Natural killer cell treated with Interleukin-12 subunit alpha and Interleukin-12 subunit beta and Interleukin-15 and Interleukin-18, amount 100 ng/mL, for 72 hours (primary cell): ENCODE measurements at places on chromosomes 4 and X. TPM values are rescaled to one million over a fixed set of nuclear protein-coding genes. Genes with fewer than 3 reads are reported as not detected.

- DNase-seq, result no peak
These were observed 305.1 kb downstream of the LDB2 start for GRCh38 chr4:16593386-16593785.

The CHST7 gene
- total RNA-seq, result 2.0 TPM

The DCX gene
- not detected for total RNA-seq

DNA sequence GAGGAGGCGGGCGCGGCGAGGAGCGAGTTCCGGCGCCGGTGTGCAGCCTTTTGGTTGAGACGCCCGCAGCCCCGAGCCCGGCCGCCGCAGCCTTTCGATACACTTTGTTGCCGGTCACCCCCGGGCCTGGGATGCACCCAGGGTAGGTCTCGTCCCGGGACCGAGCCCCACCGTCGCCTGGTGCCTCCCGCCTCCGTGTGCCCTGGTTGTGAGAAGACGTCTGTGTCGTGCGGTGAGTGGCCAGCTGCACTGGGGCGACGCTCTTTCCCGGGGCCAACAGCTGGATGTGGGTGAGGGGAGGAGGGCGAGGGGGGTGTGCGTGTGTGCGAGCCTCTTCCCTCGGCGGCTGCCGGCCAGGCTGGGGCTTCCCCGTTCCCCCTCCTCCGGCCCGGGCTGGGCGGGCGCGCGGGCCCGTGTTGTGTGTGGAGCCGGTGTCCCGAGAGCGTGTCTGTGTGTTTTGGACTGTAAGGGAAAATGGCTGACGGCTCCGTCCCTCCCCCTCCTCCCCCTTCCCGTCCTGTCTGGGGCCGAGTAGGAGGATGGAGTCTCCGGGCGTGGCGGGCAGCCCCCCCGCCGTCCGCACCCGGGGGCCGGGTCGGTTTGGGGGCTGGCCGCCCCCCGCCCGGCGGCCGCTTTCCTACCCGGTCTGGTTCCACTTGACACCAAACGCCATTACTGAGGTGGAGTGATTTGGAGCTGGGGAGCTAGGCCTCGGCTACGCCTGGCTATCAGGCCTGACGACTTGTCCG, 807 bp downstream of the USP9X start:
- peak; percentile 67 for DNase-seq

- DNase-seq, result no peak
These were observed 38.6 kb downstream of the TMEM150C start for GRCh38 chr4:82523179-82523578.

DNA sequence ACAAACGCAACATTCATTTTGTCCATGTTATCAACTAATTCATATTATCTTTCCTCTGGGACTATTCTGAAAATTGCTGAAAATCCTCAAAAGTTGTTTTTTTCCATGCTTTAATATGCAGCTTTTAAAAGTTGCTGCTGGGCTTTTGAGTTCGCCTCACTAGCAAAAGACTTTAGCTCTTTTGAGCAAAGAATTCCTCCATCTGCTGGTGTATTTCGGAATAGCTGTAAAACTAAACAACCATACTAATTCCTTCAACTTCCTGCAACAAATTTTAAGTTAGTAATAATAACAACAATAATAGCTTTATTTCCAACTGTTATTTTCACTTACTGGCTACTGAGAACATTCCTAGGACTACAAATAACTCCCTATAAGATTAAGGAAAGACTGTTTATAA, 124.5 kb upstream of the PLAC1 start:
- DNase-seq, result no peak

DNA sequence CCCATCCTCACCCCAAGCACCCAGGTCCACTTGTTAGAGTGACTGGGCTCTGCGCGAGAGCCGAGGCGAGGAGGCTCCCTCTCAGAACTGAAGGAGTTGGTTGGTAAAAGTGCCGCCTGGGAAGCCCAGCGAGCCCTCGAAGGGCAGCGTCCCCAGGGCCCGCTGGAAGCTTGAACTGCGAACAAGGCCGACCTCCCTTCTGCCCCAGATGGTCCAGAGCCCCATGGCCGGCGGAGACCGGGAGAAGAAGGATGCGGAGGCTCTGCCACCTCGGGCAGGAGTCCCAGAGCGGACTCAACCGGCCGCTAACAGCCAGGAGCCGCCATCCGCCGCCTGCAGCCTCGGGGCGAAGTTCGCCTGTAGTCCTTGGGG, 116.3 kb upstream of the TEX13C start:
- DNase-seq, result no peak

- DNase-seq, result no peak
These were observed 88.8 kb downstream of the DCLK2 start for GRCh38 chr4:150167054-150167453.

- no peak for DNase-seq
These were observed 28.3 kb upstream of the GAB1 start for GRCh38 chr4:143308377-143308776.
